Activated CD4-positive, alpha-beta T cell treated with anti-CD3 and anti-CD28 coated beads, Interleukin-2, amount 50 U/mL, for 48 hours (primary cell): ENCODE measurements at places on chromosomes 3 and 15.

- DNase-seq = no peak
These were observed 132.2 kb downstream of the SRGAP3 start for GRCh38 chr3:9117220-9117619.

DNA sequence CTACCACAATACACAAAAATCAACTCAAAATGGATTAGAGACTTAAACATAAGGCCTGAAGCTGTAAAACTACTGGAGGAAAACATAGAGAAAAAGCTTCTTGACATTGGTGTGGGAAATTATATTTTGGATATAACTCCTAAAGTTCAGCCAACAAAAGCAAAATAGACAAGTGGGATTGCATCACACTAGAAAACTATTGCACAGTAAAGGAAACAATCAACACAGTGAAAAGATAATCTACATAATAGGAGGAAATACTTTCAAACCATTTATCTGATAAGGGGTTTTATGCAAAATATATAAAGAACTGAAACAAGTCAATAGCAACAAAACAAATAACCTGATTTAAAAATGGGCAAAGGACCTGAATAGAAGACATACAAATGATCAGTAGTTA is 37.6 kb upstream of the TP63 start:
- DNase-seq = no peak

GRCh38 chr3:188486126-188486525 is 332.2 kb downstream of the LPP start:
- DNase-seq = no peak

GRCh38 chr3:73687106-73688004 is 62.6 kb upstream of the PDZRN3 start:
- DNase-seq = no peak

GRCh38 chr3:135896613-135897012 is 68.9 kb upstream of the PPP2R3A start:
- DNase-seq = no peak

DNA sequence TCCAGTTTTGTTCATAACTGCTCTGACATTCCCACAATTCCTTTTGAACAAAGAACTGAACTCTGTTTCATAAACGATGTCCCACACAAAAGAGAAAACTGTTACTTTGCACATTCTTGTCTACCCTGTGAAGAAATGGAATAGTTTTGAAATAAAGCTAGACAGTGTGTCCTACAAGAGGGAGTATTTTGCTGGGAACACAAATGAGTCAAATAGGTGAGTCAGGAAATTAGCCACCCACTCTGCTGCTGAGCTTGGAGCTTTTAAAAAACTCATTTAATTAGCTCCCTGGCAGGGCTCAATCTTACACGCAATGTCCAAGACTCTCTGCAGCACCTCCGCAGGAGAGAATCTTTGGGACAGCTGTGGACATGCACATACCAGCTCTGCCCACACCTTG is 193.4 kb downstream of the SLC9A9 start:
- no peak for DNase-seq

- no peak for DNase-seq
These were observed 800.8 kb downstream of the TUSC7 start for GRCh38 chr3:117510396-117510795.

DNA sequence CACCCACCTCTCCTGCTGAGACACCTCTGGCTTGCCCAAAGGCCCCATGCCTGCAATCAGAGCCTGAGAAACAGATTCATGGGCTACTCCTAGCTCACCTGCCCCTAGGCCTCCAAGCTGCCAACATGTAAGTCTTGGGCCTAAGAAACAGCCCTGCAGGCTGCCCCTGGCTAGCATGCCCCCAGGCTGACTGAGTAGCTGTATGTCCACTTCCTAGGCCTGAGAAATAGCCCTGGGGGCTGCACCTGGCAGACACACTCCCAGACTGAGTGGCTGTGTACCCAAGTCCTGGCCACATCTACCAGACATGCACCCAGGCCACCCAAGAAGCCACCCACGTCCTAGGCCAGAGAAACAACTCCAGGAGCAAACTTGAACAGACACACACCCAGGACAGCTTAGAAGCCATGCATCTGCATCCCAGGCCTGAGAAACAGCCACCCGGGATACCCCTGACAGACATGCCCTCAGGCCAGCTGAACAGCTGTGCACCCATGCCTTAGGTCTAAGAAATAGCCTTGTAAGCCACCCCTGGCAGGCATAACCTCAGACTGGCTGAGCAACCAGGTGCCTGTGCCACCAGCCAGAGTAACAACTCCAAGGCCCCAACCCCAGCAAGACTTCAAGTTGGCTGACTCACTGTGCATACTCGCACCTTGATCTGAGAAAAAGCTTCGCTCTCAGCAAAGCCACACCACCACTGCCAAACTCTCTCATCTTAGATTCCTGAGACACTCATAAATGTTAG is 12.0 kb upstream of the NRG4 start:
- no peak for DNase-seq

GRCh38 chr3:186605561-186606545 is 7.0 kb upstream of the AHSG start:
- DNase-seq = no peak

GRCh38 chr15:34813446-34814190 is 18.3 kb upstream of the ACTC1 start:
- no peak for DNase-seq

- DNase-seq = no peak
These were observed 55.5 kb upstream of the RASGRP1 start for GRCh38 chr15:38620098-38620497.

GRCh38 chr3:139477710-139478640 is 1.7 kb upstream of the RBP2 start:
- no peak for DNase-seq

- peak; percentile 34 for DNase-seq
These were observed 658 bp downstream of the EOGT start for GRCh38 chr3:69012800-69013252.

- no peak for DNase-seq
These were observed 796.0 kb downstream of the ROBO2 start for GRCh38 chr3:77835921-77836320.

- no peak for DNase-seq
These were observed 97.9 kb upstream of the CGNL1 start for GRCh38 chr15:57278439-57278838.

DNA sequence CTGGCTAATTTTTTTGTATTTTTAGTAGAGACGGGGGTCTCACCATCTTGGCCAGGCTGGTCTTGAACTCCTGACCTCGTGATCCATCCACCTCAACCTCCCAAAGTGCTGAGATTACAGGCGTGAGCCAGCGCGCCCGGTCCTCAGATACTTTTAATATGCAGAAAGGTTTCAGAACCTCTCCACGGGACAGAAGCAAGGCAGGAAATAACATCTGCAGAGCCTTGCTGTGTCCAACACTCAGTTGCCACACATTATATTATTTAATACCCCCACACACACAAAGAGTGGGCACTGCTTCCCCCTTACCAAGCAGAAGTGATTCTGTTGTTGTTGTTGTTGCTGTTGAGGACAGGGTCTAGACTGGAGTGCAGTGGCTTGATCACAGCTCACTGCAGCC is 28.0 kb downstream of the OSBPL10 start:
- DNase-seq = no peak

GRCh38 chr15:33955945-33956344 is 12.4 kb upstream of the CHRM5 start:
- DNase-seq = no peak

GRCh38 chr15:97733373-97733772 is 227.1 kb upstream of the ARRDC4 start:
- DNase-seq = no peak

- DNase-seq = no peak
These were observed 21.0 kb downstream of the CTDSPL start for GRCh38 chr3:37882711-37883110.

DNA sequence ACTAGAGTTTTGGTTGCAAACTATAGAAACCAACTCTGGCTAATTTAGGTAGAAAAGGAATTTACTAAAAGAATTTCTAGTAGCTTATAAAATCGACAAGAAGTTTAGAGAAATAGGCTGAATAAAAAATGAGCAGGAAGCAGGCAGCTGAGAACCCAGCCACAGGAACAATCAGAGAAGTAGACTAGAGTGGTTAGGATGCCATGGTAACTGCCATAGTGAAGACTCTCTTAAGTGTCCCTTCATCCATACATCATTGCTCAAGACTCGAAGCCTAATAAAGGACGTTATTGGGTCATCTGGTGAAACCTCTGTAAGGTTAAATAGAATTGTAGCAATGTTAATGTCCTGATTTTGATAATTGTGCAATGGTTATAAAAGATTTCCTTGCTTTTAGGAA is 13.8 kb downstream of the AVEN start:
- no peak for DNase-seq

GRCh38 chr15:60967728-60968127 is 261.4 kb downstream of the RORA start:
- no peak for DNase-seq

GRCh38 chr3:195731356-195731905 is 10.7 kb downstream of the MUC20 start:
- DNase-seq = no peak

DNA sequence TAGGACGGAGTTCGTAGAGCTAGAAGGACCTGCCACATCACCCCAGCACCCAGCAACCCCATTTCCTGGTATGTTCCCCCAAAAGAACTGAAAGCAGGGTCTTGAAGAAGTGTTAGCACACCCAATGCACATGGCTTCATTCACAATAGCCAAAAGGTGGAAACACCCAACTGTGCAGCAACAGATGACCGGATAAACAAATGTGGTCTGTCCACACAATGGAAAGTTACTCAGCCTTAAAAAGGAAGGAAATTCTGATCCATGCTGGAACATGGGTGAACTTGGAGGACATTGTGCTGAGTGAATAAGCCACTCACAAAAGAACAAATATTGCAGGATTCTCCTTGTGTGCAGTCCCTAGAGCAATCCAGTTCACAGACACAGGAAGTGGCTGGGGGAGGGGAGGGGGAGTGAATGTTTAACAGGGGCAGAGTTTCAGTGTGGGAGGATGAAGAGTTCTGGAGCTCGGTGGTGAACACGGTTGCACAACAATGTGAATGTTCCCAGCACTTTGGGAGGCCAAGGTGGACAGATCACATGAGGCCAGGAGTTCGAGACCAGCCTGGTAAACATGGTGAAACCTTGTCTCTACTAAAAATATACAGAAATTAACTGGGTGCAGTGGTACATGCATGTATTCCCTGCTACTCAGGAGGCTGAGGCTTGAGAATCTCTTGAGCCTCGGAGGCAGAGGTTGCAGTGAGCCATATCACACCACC is 157.5 kb downstream of the NUP210 start:
- no peak for DNase-seq

GRCh38 chr3:66490214-66490613 is 10.6 kb downstream of the LRIG1 start:
- DNase-seq = no peak
